ENCODE measurements at places on chromosomes 5 and 9.

DNA sequence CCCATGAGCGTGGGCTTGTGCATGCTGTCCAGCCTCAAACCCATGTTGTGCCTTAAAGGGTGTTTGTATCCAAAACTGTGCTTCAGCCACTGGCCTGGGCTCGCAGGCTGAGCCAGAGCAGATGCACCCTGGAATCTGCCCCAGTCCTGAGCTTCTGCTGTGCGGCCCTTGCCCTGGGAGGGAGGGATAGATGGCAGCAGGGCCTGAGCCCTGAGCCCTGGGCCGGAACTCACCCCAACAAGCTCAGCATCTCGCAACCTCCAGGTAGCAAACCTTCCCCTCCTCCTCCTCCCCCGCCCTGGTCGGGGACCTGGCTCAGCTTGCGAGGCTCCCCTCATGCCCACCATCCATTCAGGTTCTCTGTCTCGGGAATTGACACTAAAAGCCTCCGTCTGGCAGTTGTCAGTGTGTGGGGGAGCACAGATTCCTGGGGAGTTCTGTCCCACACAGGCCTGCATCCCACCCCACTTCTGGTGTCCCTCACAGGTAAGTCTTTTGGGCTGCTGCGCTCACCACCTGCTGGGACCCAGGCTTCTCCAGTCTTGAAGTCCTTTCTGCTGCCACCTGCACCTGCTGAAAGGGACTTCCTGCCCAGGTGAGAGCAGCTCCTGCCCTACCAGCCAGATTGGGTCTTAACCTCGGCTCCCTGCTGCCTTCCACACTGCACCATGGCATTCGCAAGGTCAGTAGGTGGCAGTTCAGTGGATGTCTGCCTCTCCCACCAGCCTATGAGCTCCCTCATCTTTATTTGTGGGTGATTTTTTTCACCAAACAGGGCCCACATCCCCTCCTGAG, 55.2 kb upstream of the OLFM1 start:
- no peak for DNase-seq

DNA sequence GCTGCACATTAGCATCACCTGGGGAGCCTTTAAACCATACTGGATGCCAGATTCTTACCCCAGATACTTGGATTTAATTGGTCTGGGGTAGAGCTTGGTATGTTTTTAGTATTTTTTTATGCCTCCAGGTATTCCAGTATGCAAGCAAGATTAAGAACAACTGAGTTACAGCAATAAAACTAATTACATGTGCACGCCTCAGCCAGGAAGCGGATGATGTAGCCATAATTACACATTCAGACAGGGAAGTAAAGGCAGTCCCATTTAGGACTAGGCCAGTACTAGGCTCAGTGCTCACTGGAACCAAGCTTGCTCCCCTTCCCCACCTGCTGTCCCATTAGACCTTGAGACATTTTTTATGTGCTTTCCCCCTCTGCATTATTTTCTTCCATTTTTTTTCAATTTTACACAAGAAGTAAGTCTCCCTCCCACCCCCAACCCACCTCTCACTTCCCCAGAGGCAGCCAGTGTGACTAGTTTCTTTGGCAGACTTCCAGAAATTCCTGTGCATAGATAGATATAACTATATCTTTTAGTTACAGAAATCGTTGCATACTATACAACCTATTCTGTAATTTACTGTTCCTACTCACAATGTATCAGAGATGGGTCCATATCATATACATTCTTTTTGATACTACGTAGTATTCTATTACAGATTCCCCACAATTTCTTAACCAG, 7.1 kb upstream of the GNAQ start:
- DNase-seq = no peak

GRCh38 chr9:2771087-2771486, 53.8 kb downstream of the KCNV2 start:
- no peak for DNase-seq

- no peak for DNase-seq
These were observed 1.1 kb downstream of the CNOT6 start for GRCh38 chr5:180495292-180495691.

DNA sequence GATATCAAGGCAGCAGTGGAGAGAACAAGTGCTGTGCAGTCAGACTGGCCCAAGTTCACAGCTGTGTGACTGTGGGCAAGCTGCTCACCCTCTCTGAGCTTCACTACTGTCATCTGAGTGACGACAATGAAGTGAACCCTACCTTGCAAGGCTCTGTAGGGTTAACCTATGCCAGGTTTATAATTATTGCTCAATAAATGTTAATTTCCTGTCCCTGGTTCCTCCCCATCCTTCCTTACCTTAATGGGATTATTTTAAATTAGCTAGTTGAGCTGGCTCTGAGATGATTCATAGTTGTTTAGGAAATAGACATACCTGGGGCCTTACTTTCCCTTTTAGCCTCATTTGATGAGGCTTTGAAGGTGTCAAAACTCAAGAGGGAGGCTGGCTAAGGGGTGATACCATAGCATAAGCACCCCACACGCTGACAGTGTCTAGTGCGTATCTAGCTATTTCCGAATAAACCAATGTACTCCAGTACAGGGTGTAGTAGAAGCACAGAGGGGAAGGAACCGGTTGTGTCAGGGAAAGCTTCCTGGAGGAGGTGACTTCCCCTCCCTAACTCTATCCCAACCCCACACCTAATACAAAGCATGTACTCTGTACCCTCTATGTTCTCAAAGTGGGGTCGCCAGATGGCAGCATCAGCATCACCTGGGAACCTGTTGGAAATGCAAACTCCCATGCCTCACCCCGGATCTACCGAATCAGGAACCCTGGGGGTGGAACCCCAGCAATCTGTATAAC, 63.3 kb upstream of the SLC25A51 start:
- DNase-seq = no peak

GRCh38 chr9:100038472-100038871, 60.3 kb downstream of the ERP44 start:
- DNase-seq = no peak

DNA sequence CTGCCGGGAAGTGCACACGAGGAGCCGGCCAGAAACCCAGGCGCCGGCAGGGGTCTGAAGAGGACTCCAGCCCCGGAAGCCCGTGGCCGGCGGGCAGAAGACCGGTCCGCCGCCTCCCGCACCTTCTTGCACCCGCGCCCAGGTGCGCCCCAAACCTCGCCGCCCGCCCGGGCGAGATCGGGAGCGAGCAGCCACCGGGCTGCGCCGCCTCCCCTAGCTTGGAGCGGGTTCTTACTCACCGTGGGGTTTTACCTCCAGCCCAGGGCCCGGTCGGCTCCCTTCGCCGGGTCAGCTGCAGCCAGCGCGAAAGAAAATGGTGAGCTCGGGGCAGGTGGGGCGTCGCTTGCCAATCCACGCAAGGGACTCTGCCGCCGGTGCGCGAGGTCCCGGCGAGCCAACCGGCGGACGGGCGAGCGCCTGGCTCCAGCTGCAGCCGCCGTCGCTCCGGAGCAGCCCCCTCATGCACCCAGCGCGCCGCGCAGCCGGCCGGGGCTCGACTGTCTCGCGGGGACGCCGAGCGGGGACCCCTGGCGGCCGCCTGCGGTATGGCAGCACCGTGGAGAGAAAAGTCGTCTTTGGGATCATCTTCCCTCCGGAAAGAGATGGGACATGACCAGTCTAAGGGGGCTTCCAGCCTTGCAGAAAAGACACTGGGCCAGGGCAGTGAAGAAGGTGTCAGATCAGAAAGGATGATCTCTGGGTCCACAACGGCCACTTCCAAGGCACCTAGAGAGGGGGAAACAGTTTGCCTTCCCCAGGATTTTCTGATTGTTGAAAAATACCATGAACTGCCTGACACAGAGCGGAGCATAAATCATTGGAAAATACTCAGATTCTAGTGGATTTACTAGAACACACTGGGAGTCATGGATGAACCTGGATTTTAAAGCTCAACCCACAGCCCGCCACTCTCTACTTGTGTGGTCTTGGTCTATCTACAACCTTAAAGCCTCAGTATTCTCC, at the start of gene MOB3B:
Gene MOB3B (minus strand): TSS at position 499 of the 963 bp plus-strand sequence. CDS start 74,264 bp downstream, outside the sequence.
- peak; percentile 58 for DNase-seq

DNA sequence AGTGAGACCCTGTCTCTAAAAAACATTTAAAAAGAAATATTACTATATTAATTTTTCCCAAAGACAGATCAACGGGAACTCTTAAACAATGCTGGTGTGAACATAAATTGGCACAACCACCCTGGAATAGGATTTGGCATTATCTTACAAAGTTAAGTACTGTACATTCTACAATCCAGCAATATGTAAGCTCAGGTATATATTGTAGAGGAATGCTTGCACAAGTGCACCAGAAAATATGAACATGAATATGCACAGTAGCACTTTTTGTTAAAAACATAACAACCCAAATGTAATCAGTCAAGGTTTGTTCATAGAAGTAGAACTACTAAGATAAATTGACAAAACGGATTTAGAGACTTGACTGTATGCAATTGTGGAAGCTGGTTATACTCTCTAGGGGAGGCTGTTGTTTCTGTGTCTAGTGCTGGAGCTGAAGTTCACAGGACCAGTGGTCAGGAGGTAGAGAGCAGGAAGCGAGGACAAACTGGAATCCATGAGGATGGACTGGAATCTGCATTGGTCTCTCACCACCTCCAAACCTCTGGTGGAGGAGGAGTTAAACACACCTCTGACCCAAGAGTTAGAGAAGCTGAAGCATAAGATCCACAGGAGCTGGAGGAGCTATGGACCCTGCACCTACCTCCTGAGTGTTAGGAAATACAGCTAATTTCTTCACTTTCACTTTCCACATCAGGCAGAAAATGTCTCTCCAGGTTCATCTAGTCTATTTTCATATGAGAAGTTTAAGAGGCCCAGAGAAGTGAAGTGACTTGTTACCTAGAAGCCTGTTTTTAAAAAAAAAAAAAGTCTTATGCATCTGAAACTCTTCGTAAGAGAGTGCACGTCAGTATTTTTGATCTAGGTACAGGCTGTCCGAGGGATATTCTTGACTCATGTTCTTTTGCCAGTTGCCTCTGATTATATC, 20.3 kb upstream of the RIC1 start:
- no peak for DNase-seq

GRCh38 chr9:14957109-14957508, 46.9 kb upstream of the FREM1 start:
- no peak for DNase-seq

- DNase-seq = no peak
These were observed 7.5 kb upstream of the PRLR start for GRCh38 chr5:35237580-35238376.

DNA sequence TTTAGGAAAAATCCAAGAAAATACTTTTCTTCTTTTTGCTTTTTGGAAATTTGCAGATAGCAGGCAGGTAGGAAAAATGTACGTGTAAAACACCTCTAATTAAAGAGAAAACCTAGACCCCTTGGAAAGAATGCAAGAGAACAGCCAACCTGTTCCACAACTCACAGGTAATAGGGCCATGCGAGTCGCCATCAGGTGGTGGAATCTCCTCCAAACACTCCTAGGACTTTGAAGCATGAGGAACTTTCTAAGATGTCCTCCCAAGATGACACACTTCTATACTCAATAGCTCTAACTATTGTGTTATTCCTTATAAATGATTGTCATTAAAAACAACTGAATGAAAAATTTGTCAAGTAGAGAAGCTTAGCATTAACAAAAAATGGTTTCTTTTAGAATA, 174.0 kb downstream of the TMC1 start:
- no peak for DNase-seq

DNA sequence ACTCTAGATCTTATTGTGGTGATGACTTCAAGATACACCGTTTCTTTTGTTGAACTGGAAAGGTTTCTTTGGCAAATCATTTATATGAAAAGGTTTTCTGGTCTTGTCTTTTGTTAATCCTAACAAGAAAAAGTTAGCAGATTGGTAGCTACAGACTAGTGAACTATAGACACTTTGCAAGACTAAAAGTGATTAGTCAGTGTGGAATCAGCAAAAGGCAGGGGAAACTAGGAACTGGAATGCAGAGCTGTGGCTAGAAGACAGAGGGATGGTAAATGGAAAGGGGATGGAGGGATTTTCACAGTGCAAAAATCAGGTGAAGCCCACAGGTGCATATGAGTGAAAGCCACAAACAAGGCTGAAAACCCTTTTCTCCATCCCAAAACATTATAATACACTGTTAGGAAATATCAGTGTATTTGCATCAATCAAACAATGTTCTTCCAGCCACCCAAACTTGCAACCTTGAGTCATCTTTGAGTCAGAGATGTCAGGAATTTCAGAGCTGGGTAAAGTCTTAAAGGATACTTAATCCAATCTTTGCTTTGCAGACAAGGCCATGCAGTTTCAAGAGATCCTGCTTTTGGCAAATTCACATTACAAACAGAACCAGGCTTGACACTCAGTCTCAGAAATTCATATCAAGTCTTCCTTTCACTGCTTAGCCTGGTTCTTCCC, 52.7 kb downstream of the PLK2 start:
- no peak for DNase-seq

DNA sequence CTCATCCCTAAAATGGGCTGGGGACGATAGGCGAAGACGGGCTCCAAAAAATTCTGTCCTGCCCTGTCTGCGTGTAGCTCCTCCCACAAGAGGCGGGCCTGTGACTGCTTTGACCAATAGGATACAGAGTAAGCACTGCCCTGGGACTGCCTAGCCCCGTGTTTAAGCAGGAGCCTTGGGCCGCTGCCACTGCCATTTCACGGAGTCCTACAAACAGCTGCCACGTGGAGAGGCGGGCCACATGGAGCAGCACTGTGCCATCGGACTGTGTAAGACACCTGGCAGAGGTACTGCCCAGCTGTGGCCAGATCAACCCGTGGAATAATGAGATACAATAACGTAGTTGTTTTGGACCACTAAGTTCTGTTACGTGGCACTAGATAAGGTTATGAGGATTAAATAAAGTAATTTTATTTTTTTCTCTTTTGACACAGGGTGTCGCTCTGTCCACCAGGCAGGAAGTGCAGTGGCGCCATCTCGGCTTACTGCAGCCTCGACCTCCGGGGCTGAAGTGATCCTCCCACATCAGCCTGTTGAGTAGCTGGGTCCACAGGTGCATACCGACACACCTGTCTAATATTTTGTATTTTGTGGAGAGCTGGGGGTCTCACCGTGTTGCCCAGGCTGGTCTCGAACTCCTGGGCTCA, 87.2 kb downstream of the LMNB1 start:
- no peak for DNase-seq

DNA sequence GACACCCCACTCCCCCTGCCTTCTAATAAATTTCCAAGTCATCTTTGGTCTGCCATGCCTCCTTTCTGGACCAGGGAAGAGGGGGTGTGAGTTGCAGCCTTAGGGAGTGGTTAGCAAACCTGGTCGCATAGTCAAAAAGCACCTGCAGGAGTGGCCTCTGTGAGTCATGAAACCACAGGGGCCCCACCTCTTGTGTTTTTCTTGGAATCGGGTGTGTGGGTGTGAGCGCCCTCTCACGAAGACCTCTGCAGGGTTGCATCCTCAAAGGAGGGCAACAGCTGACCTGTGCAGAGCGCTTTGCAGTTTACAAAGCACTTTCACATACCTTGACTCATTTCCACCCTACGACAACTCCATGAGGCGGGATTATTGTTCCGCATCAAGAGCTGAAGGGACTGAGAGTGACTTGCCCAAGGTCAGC, 36.8 kb upstream of the TEX48 start:
- DNase-seq = no peak

- DNase-seq = no peak
These were observed 28.6 kb downstream of the CSF2 start for GRCh38 chr5:132102101-132102701.

- DNase-seq = no peak
These were observed 896 bp downstream of the EBF1 start for GRCh38 chr5:159098603-159099436.

GRCh38 chr5:124651663-124652513, 94.6 kb downstream of the ZNF608 start:
- peak; percentile 40 for DNase-seq

GRCh38 chr5:157026789-157027424, 32.0 kb downstream of the HAVCR1 start:
- no peak for DNase-seq

All from NCI-H2171 (cell line).